ENCODE measurements at places on chromosomes 11 and 22. TPM values are rescaled to one million over a fixed set of nuclear protein-coding genes. Genes with fewer than 3 reads are reported as not detected.

The SLC1A2 gene
- 0.64 TPM for polyA plus RNA-seq

GRCh38 chr11:70942593-70942992 is 309.8 kb downstream of the SHANK2 start:
- no peak for DNase-seq

DNA sequence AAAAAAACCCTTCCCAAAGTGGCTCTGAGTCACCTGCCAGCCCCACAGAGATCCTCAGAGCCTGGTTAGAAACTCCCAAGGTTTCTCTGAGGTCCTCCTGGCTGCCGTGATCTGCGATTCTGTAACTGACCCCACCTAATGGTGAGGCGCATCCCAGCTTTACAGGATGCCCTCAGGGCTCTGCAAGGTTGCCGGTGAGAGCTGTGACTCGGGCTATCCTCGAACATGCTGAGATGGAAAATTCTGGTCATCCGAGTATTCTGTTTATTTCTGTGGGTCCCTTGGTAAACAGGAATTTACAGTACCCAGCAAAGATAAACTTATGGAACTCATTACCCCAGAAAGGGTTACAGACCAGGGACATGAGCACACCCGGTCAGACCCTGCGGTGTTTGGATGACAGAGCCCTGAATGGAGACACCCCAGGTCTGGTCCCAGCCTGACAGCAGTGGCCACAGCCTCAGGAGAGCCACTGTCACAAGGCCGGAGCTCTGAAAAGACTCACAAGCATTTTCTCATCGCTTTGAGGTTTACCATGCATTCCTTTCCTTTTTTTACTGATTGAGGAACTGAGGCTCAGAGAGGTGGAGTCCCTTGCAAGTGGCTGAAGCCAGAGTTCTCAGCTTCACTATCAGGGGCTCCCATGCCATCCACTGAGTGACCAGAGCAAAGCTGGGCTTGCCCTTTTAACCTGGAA is 22.2 kb downstream of the LIF start:
- DNase-seq: no peak

GRCh38 chr11:35683728-35684339 is 21.3 kb downstream of the TRIM44 start:
- DNase-seq: no peak

- DNase-seq: no peak
These were observed 100.0 kb downstream of the PAX6 start for GRCh38 chr11:31711137-31711536.

The C22orf15 gene
- polyA plus RNA-seq: 2.4 TPM

DNA sequence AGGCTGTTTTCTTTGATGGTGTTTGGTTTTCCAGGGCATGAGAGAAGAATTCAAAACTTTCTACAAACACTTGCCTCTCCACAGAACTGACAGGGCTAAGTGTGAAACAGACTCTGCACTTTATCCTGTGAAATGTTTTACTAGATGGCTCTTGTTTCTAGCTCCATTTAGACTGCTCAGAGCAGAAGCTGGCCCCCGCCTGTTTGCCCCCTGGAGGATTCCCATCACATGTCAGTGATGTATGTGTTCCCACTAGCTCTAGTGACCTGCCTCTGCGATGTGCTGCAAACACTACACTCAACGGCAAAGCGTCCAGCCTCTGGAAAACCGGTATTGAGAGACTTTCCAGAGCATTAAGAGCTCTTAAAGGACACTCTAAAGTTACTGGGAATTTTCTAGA is 41.4 kb upstream of the PCF11 start:
- DNase-seq: no peak

GRCh38 chr11:299951-300735 is 817 bp upstream of the IFITM5 start:
- DNase-seq: no peak

GRCh38 chr11:118435290-118435892 is 901 bp upstream of the KMT2A start:
- DNase-seq: peak; percentile 57

GRCh38 chr22:43442386-43443151 is 30.8 kb downstream of the MPPED1 start:
- DNase-seq: no peak

DNA sequence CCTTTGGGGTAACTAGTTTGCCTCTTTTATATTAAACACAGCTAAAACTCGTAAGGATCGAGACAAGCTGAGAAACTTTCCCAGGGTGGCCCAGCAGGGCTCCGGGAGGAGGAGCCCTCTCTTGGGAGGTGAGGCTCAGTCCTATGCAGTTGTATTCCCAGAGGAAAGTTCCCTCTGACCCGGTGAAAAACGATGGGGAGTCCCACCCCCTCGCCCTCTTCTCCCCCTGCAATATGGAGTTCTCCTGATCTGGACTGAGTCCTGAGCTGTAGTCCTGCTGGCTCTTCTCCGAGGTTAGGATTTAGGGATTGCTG is 1.3 kb downstream of the NTM start:
- DNase-seq: no peak

The MRPL40 gene
- 47.1 TPM for polyA plus RNA-seq

DNA sequence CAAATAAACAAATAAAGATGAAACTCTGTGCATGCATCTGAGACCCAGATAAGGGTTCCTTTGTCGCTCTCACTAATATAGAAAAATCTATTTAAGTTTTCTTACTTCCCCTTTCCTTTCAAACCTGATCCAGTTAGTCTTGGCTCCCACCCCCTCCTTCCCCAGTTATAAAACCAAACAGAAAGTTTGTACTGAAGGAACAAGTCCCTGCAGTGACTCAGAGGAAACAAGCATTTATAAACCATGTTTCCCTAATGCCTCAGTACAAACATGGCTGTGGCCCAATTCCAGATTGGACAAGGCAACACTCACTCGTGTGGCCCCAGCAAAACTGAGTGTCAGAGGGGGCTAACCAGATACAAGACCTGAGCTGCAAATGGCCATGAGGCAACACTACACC is 65.5 kb upstream of the ARHGAP20 start:
- DNase-seq: no peak

The OR4D5 gene
- not detected for polyA plus RNA-seq

The MS4A6E gene
- not detected for polyA plus RNA-seq

The NPTXR gene
- polyA plus RNA-seq: 5.2 TPM

DNA sequence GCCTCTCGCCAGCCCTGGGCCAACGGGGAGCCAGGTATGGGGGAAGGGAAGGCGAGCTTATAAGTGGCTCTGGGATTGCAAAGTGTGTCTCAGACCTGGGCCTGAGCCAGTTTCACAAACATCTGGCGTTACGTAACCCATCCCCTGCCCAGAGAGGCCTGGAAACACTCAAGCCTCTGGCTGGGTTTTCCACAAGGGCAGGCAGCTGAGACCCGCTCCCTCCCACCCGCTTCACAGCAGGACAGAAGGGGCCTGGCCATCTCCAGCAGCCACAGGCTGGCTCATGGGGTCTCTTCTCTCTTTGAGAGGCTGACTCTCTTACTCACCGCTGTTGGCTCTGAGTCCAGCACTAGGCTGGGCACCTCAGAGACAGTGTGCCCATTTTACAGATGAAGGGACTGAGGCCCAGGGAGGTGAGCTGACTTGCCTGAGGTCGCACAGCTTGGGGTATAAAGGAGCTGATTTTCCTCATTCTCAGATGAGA is 44.5 kb downstream of the TRIOBP start:
- DNase-seq: peak; percentile 79

DNA sequence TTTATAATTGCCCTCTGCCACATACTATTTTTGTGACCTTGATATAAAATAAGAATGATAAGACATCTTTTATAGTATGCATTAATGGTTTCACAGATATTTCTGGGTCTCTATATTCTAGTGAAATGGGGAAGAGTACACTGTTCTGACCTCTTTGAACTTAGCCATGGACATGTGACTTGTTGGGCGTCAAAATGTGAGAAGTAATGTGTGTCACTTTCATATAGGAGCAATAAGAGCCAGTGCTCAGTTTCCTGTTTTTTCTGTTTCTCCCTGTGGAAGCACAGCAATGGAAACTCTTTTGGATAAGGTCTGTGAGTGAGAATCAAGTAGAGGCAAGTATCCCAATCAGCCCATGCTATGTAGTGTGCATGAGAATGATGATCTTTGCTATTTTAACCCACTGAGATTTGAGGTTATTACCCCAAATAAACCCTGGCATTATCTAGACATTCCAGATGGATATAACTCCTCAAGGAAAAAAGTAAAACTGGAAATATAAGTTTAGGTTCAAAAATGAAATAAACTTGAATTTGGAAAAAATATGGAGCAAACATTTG is 60.7 kb downstream of the RAB38 start:
- no peak for DNase-seq

The TCN1 gene
- polyA plus RNA-seq: 0.50 TPM

- no peak for DNase-seq
These were observed 132.2 kb downstream of the NAV2 start for GRCh38 chr11:19844806-19845205.

- DNase-seq: no peak
These were observed 509.4 kb upstream of the API5 start for GRCh38 chr11:42802201-42802899.

- no peak for DNase-seq
These were observed 3.0 kb downstream of the FIBP start for GRCh38 chr11:65885231-65885630.

DNA sequence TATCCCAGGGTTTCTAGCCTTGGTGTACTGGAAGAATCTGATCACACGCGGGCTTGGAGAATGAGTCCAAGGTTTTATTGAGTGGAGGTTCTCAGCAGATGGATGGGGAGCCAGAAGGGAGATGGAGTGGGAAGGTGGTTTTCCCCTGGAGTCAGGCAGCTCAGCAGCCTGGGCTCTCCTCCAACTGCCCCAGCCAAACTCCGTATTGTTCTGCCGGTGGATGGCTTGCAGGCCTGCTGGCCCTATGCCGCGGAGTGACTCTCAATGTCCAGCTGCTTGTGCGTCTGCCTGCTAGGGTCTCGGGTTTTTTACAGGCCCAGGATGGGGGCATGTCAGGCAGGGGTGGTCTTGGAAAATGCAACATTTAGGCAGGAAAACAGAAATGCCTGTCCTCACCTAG is 162.4 kb upstream of the LMO1 start:
- DNase-seq: no peak

DNA sequence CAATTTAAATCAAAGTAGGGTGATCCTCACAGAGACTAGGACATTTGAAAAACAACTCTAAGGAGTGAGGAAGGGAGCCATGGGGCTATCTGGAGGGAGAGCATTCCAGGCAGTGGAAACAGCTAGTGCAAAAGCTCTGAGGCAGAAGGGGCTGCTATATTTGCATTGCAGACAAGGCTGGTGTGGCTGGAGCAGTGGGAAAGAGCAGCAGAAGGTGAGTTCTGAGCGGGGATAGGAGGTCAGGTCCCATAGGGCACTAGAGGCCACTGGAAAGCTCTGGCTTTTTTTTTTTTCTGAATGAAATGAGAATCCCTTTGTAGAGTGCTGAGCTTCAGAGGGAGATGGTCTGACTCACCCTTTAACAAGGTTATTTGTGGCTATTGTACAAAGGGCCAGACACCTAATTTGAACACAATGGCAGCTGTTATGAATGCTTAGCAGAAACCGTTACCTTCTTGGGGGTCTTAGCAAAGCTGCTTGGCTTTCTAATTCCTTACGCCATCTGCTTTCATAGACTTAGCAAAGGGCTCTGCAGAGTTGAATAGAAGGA is 291.6 kb downstream of the BUD13 start:
- no peak for DNase-seq

DNA sequence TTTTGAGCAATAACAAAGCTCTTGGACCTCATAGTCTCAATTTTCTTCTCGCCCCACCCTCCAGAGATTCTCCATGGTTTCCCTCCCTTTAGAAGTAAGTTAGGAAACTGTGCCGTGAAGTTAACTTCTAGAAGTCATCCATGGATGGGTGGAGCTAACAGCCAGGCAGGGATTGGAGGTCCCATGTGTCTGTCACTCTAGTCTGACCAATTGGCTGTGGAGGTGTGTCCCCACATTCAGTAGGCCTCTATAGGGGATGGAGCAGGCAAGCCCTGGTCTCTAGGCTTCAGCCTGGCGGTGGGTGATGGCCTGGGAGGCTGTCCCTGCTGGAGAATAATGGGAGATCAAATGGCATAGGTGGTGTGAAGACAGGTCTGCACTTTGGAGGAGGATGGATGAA is 50.7 kb downstream of the TP53I11 start:
- DNase-seq: no peak

DNA sequence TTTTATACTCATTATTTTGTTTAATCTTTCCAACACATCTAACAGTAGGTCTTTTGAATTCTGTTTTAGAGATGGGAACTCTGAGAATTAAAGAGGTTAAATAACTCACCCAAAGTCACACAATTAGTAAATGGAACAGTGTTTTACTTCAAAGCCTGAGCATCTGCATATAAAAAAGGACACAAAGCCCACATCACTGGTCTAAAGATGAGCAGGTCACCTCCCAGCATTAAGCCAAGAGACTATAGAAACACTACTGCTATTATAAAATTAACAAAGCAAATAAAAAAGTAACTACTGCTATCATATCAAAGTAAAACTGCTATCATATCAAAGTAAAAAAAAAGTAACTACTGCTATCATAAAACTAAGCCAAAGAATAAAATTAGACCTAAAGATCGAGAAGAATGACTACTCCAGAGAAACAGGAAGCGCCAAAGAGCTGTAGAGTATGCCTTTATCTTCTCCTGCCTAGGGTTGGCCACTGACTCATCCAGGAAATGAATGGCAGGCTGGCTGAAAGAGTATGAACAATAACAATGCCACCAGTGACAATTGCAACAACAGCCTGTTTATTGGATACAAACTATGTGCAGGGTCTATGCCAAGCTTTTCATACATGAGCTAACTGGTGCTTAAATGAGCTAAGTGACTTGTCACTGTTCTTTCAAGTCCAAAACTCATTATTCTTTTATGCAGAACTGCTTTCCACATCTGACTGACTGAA is 1153.0 kb upstream of the TENM4 start:
- DNase-seq: no peak

The OR51B2 gene
- not detected for polyA plus RNA-seq

DNA sequence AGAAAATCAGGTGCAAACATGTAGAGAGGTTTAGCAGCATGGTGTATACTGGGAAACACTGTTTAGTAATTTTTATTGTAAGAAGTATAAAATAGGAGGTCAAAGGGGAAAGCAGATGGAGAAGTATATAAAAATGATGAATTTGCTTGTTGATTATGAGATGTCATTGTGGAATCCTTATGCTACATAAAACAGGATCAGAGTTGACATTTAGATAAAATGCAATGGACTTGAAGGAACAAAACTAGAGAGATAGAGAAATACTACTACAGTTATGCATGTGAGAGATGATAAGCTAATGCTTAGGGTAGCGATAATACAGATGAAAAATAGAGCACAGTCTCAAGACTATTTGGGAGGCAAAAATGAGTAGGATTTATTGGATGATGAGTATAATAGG is 191.9 kb upstream of the CTSC start:
- DNase-seq: no peak

The FXYD2 gene
- polyA plus RNA-seq: 419 TPM

The CCDC188 gene
- polyA plus RNA-seq: 0.91 TPM

GRCh38 chr11:63573881-63574855 is 11.0 kb upstream of the PLAAT2 start:
- peak; percentile 42 for DNase-seq

- no peak for DNase-seq
These were observed 14.7 kb upstream of the CHRNA10 start for GRCh38 chr11:3685923-3686322.

The NAV2 gene
- 33.2 TPM for polyA plus RNA-seq

- no peak for DNase-seq
These were observed 7.6 kb upstream of the JHY start for GRCh38 chr11:122874991-122875390.

GRCh38 chr11:114171257-114172054 is 111.9 kb downstream of the ZBTB16 start:
- DNase-seq: no peak

GRCh38 chr11:62933285-62933684 is 12.1 kb upstream of the CHRM1 start:
- no peak for DNase-seq
